Activated B cell treated with CpG ODN at 0.5 μM for 24 hours (primary cell): ENCODE measurements at places on chromosomes 3 and 15. TPM values are rescaled to one million over a fixed set of nuclear protein-coding genes. Genes with fewer than 3 reads are reported as not detected.

DNA sequence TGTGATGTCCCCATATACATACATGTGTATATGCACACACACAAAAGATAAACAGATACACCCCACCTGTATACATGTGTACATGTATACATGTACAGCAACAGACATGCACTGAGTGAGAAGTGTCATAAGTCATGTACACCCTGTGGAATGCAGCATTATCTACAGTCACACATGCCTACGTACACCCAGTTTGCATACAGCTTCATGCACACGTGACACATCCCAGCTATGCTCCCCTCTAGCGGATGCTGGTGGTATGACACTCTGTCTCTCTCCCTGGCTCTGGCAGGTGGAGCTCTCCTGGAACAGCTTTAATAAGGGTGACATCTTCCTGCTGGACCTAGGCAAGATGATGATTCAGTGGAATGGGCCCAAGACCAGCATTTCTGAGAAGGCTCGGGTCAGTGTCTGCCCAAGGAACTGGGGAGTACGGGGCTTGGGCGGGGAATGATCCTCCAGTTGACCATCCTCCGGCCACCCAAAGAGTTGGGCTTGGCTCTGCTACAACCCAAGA is 6.3 kb downstream of the VILL start:
- H3K4me3 ChIP-seq, result peak overlapping the region; percentile 39
- peak; percentile 65 for DNase-seq
- peaks cover 53% of the 10 kb centered on the region for H3K4me1 ChIP-seq
- no peaks in the 10 kb centered on the region for H3K27me3 ChIP-seq
- H3K36me3 ChIP-seq, result peaks cover 25% of the 10 kb centered on the region

GRCh38 chr3:196537319-196537984 is 22.3 kb upstream of the SMCO1 start:
- H3K4me3 ChIP-seq, result no peak overlapping the region
- H3K27me3 ChIP-seq, result no peaks in the 10 kb centered on the region
- no peaks in the 10 kb centered on the region for H3K36me3 ChIP-seq
- peak; percentile 25 for DNase-seq

Gene DHX30
- 71.3 and 77.4 TPM in 2 replicates for total RNA-seq

- H3K4me1 ChIP-seq, result no peaks in the 10 kb centered on the region
- no peak overlapping the region for H3K27ac ChIP-seq
- H3K27me3 ChIP-seq, result no peaks in the 10 kb centered on the region
- H3K4me3 ChIP-seq, result no peak overlapping the region
- no peak for DNase-seq
These were observed 147.2 kb downstream of the EPHA6 start for GRCh38 chr3:96961576-96961975.

GRCh38 chr3:129446926-129447325 is 6.9 kb downstream of the IFT122 start:
- H3K4me3 ChIP-seq, result no peak overlapping the region
- H3K27ac ChIP-seq, result no peak overlapping the region
- H3K36me3 ChIP-seq, result peaks cover 1% of the 10 kb centered on the region
- peaks cover 4% of the 10 kb centered on the region for H3K4me1 ChIP-seq

GRCh38 chr3:16262174-16262573 is 2.6 kb downstream of the DPH3 start:
- no peak overlapping the region for H3K4me3 ChIP-seq
- peaks cover 22% of the 10 kb centered on the region for H3K4me1 ChIP-seq
- peaks cover 34% of the 10 kb centered on the region for H3K36me3 ChIP-seq
- H3K27ac ChIP-seq, result no peak overlapping the region

Gene TUSC7
- total RNA-seq, result not detected in 2 replicates

GRCh38 chr3:85670634-85671205 is 711.9 kb downstream of the CADM2 start:
- DNase-seq, result no peak
- no peaks in the 10 kb centered on the region for H3K4me1 ChIP-seq
- no peaks in the 10 kb centered on the region for H3K36me3 ChIP-seq

DNA sequence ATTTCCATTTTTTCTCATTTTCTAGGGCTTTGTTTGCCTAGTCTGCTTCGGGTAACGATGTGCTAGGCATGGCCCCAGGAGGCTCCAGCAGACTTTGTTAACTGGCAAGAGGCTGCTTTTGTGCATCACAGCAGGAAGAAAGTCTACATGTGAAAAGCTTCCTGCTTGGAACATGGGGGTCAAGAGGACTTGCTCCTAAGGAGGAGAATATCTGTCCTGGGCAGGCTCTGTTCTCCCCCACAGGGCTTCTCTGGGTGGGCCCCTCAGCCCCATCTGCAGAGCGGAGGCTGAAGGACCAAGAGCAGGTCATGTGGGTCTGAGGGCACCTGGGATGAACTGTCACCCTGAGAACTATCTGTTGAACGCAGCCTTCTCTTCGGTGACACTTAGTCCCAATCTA is 94.7 kb downstream of the CCNL1 start:
- H3K27ac ChIP-seq, result no peak overlapping the region
- DNase-seq, result no peak
- no peaks in the 10 kb centered on the region for H3K36me3 ChIP-seq
- H3K4me3 ChIP-seq, result no peak overlapping the region
- no peaks in the 10 kb centered on the region for H3K27me3 ChIP-seq
